ENCODE measurements at places on chromosomes 4 and X.

- no peaks in the 10 kb centered on the region for H3K27me3 ChIP-seq
- no peak overlapping the region for H3K27ac ChIP-seq
- no peak for DNase-seq
- H3K4me3 ChIP-seq, result no peak overlapping the region
- H3K36me3 ChIP-seq, result no peaks in the 10 kb centered on the region
Observed at GRCh38 chrX:86137071-86137470, 11.2 kb upstream of the DACH2 start.

DNA sequence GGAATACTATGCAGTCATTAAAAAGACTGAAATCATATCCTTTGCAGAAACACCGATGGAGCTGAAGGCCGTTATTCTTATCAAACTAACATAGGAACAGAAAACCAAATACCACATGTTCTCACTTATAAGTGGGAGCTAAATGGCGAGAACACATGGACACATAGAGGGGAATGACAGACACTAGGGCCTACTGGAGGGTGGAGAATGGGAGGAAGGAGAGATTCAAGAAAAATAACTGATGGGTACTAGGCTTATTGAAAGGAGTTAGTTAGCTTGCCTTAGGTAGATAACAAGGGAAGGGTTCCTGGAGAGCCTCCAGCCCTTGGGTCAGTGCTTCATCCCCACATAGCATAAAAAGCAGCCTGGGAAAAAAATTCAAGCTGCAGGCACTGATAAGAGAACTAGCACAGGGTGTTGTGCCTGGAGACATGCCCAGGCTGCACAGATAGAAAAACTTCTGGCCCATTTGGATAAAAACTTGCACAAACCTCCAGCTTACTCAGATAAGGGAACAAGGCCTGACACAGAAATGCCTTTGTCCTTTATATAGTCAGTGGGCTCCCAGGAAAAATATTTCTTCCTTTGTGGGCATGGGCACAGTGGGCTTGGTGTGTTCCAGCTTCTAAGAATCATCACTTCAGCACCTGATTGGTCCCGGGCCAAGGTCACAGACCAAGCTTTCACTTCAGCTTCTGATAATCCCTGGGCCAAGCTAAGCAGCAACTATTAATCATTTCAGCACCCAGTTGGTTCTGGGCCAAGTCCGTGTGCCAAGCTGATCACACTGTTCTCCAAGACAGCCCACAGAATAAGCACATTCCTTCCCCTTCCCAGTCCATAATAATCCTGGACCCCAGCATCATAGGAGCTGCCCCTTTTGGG, 23.1 kb upstream of the PWWP3B start:
- H3K27me3 ChIP-seq, result no peaks in the 10 kb centered on the region
- no peak overlapping the region for H3K4me3 ChIP-seq
- H3K27ac ChIP-seq, result no peak overlapping the region
- no peaks in the 10 kb centered on the region for H3K36me3 ChIP-seq
- H3K4me1 ChIP-seq, result no peaks in the 10 kb centered on the region

- H3K4me3 ChIP-seq, result no peak overlapping the region
- no peaks in the 10 kb centered on the region for H3K27me3 ChIP-seq
Observed at GRCh38 chr4:79445371-79445781, 37.3 kb upstream of the GK2 start.

- no peak for DNase-seq
- no peak overlapping the region for H3K4me3 ChIP-seq
- no peaks in the 10 kb centered on the region for H3K4me1 ChIP-seq
Observed at GRCh38 chr4:70815370-70815769, 24.3 kb downstream of the GRSF1 start.

DNA sequence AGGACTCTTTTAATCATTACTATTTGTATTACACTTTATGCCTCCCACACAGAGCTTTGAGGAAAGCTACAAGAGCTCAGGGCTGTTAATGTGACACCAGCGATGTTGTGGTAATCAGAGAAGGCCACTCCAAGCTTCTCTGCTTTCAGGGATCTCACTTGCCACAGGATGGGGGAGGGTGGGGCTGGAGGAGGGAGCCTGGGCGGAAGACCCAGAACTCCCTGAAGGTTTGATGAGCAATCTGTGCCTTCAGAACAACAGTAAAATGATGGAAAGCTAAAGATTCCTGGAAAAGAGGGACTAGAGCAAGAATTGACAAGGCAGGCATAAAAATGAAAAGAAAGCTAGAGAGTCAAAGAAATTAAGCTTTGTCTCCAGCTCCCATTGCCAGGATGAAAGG, 75.6 kb downstream of the MAML3 start:
- no peaks in the 10 kb centered on the region for H3K27me3 ChIP-seq
- H3K27ac ChIP-seq, result peak overlapping the region; percentile 8
- H3K4me1 ChIP-seq, result peaks cover 33% of the 10 kb centered on the region
- no peak overlapping the region for H3K4me3 ChIP-seq
- DNase-seq, result no peak

DNA sequence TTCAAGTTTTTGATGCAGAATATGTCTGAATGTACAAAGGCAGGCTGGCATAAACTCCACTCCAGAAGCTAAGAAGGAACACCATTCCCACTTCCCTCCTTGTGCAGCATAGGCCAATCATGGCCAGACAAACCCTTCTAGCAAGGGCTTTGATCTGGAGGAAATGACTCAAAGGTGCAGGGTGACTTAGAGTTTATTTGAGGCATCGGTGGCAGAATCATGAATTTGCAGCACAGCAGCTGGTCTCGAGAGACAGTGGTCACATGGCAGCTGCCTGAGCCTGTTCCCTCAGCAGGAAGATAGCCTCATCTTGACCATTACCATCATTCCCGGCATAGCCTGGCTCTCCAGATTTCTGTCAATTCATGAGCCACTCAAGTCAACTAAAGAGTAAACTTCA, 154.5 kb downstream of the ATP10D start:
- no peak for DNase-seq
- no peaks in the 10 kb centered on the region for H3K36me3 ChIP-seq
- H3K27me3 ChIP-seq, result no peaks in the 10 kb centered on the region
- no peak overlapping the region for H3K4me3 ChIP-seq

- DNase-seq, result no peak
- H3K36me3 ChIP-seq, result peaks cover 42% of the 10 kb centered on the region
- H3K27me3 ChIP-seq, result no peaks in the 10 kb centered on the region
Observed at GRCh38 chr4:76197031-76197743, 16.4 kb downstream of the SCARB2 start.

DNA sequence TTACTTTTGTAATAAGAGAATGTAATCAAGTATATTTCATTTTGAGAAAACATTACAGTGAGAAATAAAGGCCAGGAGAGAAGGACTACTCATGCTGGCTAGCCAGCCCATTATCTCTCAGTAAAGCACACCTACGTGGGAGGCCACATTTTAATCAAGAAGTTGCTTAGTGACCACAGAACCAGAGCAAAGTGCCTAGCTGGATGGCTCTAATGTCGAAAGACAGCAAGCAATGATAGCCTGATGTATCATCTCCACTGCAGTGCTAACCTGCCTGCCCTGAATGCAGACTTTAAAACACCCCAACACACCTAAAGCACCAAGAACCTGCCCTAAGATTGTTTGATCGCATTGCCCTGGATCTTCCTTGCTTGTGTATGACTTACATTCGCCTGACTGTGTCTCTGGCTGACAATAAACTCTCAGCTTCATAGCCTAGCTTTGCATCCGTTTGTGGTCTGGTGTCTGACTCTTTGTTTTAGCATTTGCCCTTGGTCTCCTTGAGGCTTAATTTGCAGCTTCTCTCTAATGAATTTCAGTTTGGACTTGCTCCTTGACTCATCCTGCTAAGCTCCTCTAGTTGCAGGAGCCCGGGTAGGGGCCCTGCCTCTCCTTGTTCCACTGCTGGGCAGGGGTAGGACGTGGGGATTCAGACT, 31.4 kb upstream of the SOWAHD start:
- no peaks in the 10 kb centered on the region for H3K4me1 ChIP-seq
- DNase-seq, result no peak
- H3K36me3 ChIP-seq, result no peaks in the 10 kb centered on the region
- H3K27ac ChIP-seq, result no peak overlapping the region
- no peak overlapping the region for H3K4me3 ChIP-seq
- H3K27me3 ChIP-seq, result no peaks in the 10 kb centered on the region

- H3K27me3 ChIP-seq, result no peaks in the 10 kb centered on the region
- peaks cover 36% of the 10 kb centered on the region for H3K4me1 ChIP-seq
- no peaks in the 10 kb centered on the region for H3K36me3 ChIP-seq
- DNase-seq, result no peak
Observed at GRCh38 chr4:98608356-98608755, 50.1 kb downstream of the TSPAN5 start.

GRCh38 chr4:73715659-73716058, 24.7 kb upstream of the CXCL8 start:
- DNase-seq, result no peak
- no peaks in the 10 kb centered on the region for H3K4me1 ChIP-seq
- no peak overlapping the region for H3K27ac ChIP-seq
- no peaks in the 10 kb centered on the region for H3K36me3 ChIP-seq
- H3K27me3 ChIP-seq, result no peaks in the 10 kb centered on the region

GRCh38 chrX:6228720-6229119, at the start of gene NLGN4X:
Gene NLGN4X (minus strand): TSS chrX:6228867. CDS start chrX:6151466, 77,401 bp downstream.
- peak; percentile 11 for DNase-seq
- H3K4me3 ChIP-seq, result peak within 1 kb of the TSS; percentile 93
- peak within 1 kb of the TSS; percentile 46 for H3K27ac ChIP-seq
- no peaks in the 10 kb centered on the region for H3K36me3 ChIP-seq

GRCh38 chr4:41505161-41505661, 32.7 kb upstream of the LIMCH1 start:
- H3K36me3 ChIP-seq, result no peaks in the 10 kb centered on the region
- H3K4me1 ChIP-seq, result peaks cover 4% of the 10 kb centered on the region
- no peak for DNase-seq
- no peak overlapping the region for H3K4me3 ChIP-seq

DNA sequence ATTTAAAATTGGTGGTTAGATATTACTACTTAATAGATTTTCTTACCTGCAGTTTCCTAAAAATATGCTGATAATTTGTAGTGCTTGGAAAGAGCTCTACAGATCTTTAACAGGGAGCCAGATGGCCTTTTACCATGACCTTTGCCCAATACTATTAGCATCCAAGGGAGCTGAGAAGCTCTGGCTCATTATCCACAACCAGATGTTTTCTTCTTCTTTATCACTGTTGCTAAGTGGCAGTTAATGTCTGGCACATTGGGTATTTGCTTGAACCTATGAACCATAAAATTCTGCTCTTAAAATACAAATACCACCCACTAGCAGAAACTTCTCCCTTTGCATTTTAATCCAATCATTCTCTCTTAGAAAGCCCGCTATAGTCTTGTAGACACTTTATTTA, 1480.3 kb downstream of the C4orf33 start:
- no peak overlapping the region for H3K27ac ChIP-seq
- H3K4me3 ChIP-seq, result no peak overlapping the region
- no peaks in the 10 kb centered on the region for H3K36me3 ChIP-seq
- H3K4me1 ChIP-seq, result peaks cover 3% of the 10 kb centered on the region
- DNase-seq, result no peak
- H3K27me3 ChIP-seq, result no peaks in the 10 kb centered on the region

DNA sequence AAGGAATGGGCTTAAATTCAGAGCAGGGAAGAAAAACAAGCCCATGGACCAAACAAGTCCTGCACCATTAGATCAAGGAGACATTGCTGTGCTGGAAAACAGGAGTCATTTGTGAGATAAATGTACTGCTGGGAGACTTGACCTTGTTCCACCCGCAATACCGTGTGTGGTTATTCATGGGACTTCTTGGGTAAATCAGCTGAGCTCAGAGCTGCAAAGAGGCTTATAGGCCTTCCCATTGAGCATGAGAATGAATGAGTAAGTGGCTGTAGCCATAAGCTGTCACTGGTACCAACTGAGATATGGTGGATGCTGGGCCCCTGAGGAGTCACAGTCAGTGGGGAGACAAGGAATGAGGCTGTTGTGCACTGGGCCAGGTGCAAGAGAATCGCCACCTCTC, 2.3 kb upstream of the CYTL1 start:
- H3K4me1 ChIP-seq, result no peaks in the 10 kb centered on the region
- no peak for DNase-seq
- no peaks in the 10 kb centered on the region for H3K36me3 ChIP-seq
- H3K27me3 ChIP-seq, result peaks cover 3% of the 10 kb centered on the region
- H3K27ac ChIP-seq, result no peak overlapping the region

GRCh38 chrX:22404297-22404696, 131.6 kb downstream of the CBLL2 start:
- DNase-seq, result no peak
- no peak overlapping the region for H3K27ac ChIP-seq
- no peaks in the 10 kb centered on the region for H3K36me3 ChIP-seq
- no peak overlapping the region for H3K4me3 ChIP-seq
- no peaks in the 10 kb centered on the region for H3K27me3 ChIP-seq
- H3K4me1 ChIP-seq, result no peaks in the 10 kb centered on the region

DNA sequence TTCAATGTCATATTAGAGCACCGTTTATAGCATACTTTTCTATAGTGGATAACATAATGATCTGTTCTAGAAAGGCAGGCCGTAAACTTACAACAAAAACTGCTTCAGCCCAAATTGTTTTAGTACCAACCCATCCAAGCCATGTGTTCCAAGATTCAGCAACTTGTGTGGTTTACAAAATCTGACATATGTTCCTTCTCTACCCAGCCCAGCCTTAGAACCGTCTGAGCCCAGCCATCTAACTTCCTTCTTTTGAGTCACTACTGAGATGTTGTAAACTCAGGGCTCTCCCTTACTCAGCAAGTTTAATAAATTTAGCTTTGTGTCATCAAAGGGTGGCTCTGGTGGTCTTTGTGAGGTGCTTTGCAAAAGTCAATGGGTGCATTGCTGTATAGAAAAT, 32.4 kb upstream of the REPS2 start:
- H3K27me3 ChIP-seq, result no peaks in the 10 kb centered on the region
- H3K36me3 ChIP-seq, result no peaks in the 10 kb centered on the region
- no peaks in the 10 kb centered on the region for H3K4me1 ChIP-seq
- no peak for DNase-seq
- H3K27ac ChIP-seq, result no peak overlapping the region

- no peaks in the 10 kb centered on the region for H3K27me3 ChIP-seq
- H3K27ac ChIP-seq, result no peak overlapping the region
- no peak for DNase-seq
Observed at GRCh38 chr4:81786063-81786763, 314.5 kb upstream of the RASGEF1B start.

DNA sequence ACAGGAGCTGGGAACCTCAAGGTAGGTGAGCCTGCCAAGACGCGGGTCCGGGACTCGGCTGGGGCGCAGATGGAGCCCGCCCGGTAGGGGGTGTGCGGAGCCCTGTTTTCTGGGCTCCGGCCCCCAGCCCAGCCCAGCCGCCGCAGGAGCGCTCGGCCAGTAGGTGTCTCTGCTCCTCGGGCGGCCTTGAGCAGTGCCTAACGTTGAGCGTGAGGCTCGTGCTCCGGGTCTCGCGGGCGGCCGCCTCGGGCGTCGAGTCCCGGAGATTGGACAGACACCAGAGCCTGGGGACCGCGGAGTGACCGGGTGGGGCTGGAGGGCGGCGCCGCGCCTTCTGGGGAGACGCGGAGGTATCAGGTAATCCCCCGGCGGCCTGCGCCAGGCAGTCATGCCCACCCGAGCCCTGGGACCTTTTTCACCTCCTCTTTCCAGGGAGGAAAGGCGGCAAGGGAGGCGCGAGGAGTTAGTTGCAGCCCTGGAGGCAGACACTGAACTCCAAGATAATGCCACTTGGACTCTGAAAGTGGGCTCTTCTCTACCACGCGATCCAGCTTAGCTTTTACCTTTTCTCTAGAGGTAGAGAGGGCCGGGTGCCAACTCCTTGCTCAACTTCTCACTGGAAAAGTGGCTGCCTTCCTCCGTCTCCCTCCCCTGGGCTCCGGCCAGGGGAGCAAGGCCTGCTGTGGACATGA, 14.5 kb upstream of the FGG start:
- H3K4me1 ChIP-seq, result no peaks in the 10 kb centered on the region
- H3K4me3 ChIP-seq, result no peak overlapping the region
- H3K36me3 ChIP-seq, result no peaks in the 10 kb centered on the region

Measured in neuronal stem cell (in vitro differentiated cells).